ENCODE measurements at places on chromosomes 4 and X.
A peak's percentile ranks its signal among the peaks of the same experiment; 100 is the strongest.

- no peak for DNase-seq
These were observed 299.1 kb downstream of the ARHGAP24 start for GRCh38 chr4:85774000-85774399.

DNA sequence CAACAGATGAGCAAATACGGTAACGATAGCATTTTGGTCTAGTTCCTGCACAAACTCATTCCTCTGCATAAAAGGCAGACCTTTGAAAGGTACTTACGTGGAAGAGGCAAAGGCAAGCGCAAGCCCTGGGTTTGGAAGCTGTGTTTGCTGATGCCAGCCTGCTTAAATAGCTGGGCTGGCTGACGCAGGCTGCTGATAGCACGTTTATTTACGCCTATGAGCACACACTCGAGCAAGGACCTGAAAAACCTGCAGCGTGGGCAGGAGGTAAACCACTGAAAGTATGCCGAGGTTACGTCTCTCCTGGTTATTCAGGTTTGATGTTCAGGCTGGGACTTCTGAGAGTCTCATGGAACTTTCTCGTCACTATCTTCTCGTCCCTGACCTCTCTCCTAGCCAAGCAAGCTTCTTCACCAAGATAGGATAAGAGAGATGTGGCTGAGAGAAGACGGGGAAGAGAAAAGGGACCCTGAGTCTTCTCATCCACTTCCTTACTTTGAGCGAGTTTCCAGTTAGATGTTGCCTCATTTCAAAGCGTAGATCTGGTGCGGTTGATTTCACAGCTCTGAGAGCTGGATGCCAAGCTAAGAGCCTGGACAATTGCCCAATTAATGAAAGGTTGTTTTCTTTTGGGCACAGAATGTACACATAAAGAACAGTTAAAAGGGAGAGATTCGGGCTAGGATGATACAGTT lies at the start of gene HOPX:
Gene HOPX (minus strand): TSS at position 139 of the 695 bp plus-strand sequence. CDS start 23,480 bp downstream, outside the sequence.
- DNase-seq, result peak; percentile 70

GRCh38 chr4:46852800-46853199 lies 56.2 kb downstream of the COX7B2 start:
- DNase-seq, result no peak

- DNase-seq, result no peak
These were observed 90.1 kb upstream of the PSAPL1 start for GRCh38 chr4:7524843-7525242.

DNA sequence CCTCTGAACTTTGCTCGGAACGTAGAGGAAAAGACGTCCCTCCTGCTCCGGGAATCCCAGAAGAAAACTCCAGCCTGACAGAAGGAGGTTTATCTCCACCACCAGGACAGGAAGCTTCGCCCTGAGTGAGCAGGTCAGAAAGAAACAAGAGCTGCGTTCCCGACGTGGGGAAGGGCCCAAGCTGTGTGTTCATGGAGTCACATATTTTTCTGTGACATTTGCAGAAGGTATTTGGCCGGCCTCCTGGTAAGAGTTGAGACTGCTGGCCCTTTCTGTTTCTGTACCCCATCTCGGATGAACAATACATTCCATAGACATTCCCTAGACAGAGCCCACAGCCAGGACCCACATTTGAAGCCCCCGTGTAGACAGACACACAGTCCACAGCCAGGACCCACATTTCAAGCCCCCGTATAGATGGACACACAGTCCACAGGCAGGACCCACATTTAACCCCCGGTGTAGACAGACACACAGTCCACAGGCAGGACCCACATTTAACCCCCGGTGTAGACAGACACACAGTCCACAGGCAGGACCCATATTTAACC lies 230.8 kb downstream of the SHOX start:
- DNase-seq, result no peak

DNA sequence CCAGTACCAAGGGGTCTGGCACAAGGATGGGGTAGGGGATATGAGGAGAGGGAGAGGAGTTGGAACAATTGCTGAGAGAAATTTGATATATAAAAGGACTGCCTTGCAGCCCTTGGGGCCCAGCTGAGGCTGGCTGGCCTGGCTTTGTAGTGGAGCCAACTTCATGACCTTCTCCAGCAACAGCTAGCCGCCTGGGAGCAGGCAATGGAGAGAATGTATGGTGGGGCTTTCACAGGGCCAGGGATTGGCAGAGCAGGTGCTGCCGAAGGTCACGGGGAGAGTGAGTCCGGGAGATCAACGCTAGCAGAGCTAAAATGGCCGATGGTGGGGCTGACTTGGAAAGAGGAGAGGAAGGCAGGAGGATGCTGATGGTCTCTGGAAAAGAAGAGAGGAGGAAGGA lies 120.4 kb upstream of the SMIM10 start:
- DNase-seq, result no peak

GRCh38 chr4:181946902-181947301 lies 296.3 kb upstream of the TENM3 start:
- no peak for DNase-seq

- no peak for DNase-seq
These were observed 181.0 kb upstream of the TLL1 start for GRCh38 chr4:165692082-165692481.

- no peak for DNase-seq
These were observed 20.2 kb downstream of the SLIT2 start for GRCh38 chr4:20271950-20272349.

GRCh38 chr4:40176602-40177001 lies 20.2 kb upstream of the RHOH start:
- no peak for DNase-seq

- no peak for DNase-seq
These were observed 12.1 kb upstream of the ING2 start for GRCh38 chr4:183492791-183493222.

GRCh38 chr4:10582059-10582686 lies 102.4 kb downstream of the CLNK start:
- peak; percentile 16 for DNase-seq

GRCh38 chr4:180150818-180151217 lies 2092.4 kb upstream of the TENM3 start:
- no peak for DNase-seq

- peak; percentile 76 for DNase-seq
These were observed 18.0 kb upstream of the CYP2U1 start for GRCh38 chr4:107913283-107913899.

DNA sequence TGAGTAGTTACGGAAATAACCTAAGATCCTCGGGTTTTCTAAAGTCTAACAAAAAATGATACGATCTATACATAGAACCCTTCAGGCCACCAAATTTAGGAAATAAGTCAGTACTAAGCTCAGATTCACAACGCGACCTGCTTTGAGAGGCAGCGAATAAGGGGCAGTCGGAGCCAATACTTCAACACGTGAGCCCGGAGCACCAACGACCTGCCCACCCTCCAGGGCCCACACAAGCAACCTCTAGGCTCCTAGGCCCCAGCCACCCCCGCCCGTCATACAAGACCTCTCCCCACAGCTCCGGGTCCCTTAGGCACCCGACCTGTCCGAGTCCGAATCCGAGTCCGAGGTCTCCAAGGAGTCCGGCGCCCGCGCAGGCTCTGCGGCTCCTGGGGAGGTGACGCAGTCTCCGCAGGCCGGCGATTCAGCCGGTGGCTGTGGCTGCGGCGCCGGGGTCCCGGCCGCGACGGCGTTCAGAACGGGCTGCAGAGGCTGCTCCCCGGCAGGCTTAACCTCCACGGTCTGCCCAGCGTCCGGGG lies 580 bp downstream of the NAF1 start:
- peak; percentile 66 for DNase-seq

DNA sequence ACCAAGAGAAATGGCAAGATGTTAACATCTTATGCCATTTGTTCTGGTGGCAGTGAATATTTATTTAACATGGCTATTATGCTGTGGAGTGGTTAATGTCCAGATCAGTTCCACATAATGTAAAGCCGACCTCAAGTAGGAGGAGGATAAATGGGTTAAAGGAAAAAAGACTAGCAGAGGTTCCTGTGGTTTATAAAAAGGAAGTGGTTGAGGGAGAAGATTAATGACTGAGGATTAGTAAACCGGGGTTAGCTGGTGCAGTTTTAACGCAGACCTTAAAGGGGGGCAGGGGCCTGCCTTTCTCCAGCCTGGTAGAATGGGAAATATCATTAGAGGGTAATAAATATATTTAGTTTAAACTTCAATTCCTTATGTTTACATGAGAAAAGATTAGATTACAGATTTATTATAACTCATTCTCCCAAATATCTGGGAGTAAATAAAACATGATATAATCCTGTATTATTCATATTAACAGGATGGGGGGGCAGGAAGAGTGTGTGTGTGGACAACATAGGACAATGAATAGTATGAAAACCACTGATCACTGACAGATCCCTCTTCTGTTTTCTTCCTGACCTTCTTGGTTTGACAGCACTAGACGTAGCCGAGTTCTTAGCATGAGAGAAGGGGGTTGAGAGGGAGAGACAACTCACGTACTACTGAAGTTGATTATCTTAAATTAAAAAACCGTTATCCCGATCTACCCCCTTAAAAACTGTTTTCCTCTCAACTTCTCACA lies 124.1 kb upstream of the LIMCH1 start:
- no peak for DNase-seq
